ENCODE measurements at places on chromosomes 7 and 10.

GRCh38 chr10:30697806-30698205 is 68.3 kb upstream of the LYZL2 start:
- no peak for DNase-seq

GRCh38 chr10:35136263-35136815 is 9.7 kb downstream of the CREM start:
- no peak for DNase-seq

DNA sequence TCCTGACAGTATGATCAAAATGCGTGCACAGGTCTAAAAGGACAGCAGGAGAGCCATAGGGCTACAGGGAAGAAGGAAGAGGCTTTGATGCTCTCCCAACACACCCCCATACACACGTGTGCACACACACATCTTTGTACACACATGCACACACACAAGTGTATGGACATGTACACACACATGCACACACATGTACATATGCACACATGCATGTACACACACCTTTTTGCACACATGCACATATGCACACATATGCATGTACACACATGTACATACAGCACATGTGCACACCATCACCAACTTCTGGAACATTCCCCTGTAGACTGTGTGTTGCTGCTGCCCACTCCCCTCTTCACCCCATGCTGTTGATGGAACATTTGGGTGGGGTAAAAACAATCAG is 255.6 kb upstream of the CTBP2 start:
- DNase-seq, result no peak

- DNase-seq, result no peak
Observed at GRCh38 chr7:112150823-112151641, 55.2 kb downstream of the DOCK4 start.

- DNase-seq, result no peak
Observed at GRCh38 chr10:97065686-97066660, 119.8 kb downstream of the SLIT1 start.

- DNase-seq, result no peak
Observed at GRCh38 chr10:48786606-48787282, 102.1 kb downstream of the WDFY4 start.

- DNase-seq, result no peak
Observed at GRCh38 chr7:131233193-131233592, 94.5 kb upstream of the MKLN1 start.

GRCh38 chr7:116583653-116584052 is 58.8 kb downstream of the CAV1 start:
- no peak for DNase-seq

- DNase-seq, result no peak
Observed at GRCh38 chr7:32890010-32890792, 1.4 kb downstream of the KBTBD2 start.

- DNase-seq, result no peak
Observed at GRCh38 chr10:132502544-132503300, 34.9 kb upstream of the INPP5A start.

DNA sequence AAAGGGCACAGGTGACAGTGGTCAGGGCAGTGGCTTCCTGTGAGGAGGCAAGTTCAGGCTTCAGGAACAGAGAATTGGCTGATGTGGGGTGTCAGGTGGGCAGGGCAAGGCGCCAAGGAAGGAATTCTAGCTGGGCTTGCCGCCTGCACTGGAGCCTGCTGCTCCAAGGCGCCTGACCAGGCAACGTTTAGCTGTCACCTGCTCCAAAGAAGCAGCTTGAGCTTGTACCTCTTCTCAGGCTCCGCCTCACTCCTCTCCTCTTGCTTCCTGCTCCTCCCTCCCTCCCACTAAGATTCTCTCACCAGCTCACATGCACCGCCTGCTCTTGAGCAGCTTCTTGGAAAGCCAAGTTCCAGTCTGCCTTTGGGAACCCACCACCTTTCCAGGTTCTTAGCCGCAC is 187.4 kb upstream of the GRB10 start:
- no peak for DNase-seq

DNA sequence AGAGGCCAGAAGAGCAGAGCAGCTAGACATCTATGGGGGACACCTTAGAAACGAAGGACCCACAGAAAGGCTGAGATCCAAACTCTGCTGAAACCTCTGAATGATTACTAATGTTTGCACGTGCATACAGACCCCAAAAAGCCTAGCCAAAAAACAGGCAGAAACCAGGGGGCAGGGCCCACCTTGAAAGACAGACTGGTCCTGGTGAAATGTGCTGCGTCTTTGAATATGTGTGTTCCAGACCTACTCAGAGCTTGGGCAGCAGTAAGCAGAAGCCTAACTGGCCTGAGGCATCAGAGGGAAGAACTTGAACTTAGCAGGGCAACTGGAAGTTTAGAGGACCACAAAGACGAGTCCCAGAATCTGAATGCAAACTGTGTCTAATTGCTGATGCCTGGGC is 251.8 kb downstream of the TEX36 start:
- DNase-seq, result no peak

DNA sequence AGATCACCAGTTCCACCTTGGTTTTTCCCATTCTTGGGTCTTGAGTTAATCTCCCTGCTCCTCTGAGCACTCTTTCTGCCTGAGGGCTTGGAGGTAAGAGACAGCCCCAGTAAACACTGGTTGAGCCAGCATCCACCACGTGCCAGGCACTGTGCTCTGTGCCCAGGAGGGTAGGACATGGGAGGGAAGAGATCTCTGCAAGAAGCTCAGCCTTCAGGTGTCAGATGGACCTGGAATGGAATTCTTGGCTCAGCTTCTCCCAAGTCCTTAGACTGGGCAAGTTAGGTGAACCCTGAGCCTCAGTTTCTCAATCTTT is 2.5 kb downstream of the ZYX start:
- no peak for DNase-seq

- no peak for DNase-seq
Observed at GRCh38 chr7:7810826-7811225, 92.4 kb upstream of the RPA3 start.

GRCh38 chr7:29109358-29109757 is 37.0 kb downstream of the CPVL start:
- no peak for DNase-seq

DNA sequence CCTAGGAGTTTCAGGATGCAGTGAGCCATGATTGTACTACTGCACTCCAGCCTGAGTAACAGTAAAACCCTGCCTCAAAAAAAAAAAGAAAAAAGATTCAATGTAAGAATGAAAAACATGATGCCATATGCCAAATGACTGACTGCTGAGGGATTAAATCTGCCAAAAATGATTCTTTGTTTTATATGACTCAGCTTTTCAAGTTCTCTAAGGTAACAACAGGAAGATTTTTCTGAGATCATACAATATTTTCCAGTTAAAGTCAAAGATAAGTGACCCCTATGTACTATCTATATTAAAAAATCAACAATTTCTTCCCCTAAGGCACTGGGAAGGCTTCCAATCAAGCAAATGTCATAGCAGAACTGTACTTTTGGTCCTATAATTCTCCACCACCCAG is 271.2 kb upstream of the IMMP2L start:
- DNase-seq, result no peak

GRCh38 chr10:11783558-11783865 is 39.6 kb upstream of the PROSER2 start:
- DNase-seq, result no peak

GRCh38 chr10:106661133-106661766 is 503.3 kb downstream of the SORCS1 start:
- no peak for DNase-seq

- DNase-seq, result no peak
Observed at GRCh38 chr10:100374200-100374655, 27.2 kb downstream of the SCD start.

DNA sequence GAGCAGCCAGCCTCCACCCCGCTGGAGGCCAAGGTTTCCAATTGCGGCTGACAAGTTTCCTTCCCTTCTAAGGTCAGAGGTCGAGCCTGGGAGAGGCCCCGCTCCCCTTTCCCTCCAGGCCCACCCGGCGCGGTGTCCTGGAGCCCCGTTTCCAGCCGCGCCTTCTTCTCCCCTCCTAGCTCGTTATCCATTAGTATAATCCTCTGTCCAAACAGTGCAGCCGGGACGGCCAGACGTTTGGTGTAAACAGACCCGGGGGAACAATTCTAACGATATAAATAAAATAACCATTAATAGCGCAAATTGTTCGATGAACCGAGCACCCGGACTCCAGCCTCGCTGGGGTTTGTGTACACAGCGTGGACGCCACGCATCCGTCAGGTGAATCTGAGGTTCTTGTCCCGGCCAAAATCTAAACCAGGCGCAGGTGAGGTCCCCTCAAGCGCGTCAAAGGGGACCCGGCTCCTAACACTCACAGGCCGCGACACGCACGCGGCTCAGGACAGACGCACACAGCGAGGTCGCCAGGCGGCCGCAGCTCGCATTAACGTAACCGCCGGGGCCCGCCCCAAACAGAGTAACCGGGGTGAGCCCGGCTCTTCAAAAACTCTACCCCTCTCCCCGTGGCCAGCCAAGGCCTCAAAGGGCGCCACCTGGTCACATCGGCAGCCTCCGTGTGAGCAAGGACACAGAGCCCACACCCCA is 10.8 kb upstream of the NKX2-3 start:
- no peak for DNase-seq

GRCh38 chr7:150665896-150666295 is 19.6 kb upstream of the GIMAP2 start:
- no peak for DNase-seq

DNA sequence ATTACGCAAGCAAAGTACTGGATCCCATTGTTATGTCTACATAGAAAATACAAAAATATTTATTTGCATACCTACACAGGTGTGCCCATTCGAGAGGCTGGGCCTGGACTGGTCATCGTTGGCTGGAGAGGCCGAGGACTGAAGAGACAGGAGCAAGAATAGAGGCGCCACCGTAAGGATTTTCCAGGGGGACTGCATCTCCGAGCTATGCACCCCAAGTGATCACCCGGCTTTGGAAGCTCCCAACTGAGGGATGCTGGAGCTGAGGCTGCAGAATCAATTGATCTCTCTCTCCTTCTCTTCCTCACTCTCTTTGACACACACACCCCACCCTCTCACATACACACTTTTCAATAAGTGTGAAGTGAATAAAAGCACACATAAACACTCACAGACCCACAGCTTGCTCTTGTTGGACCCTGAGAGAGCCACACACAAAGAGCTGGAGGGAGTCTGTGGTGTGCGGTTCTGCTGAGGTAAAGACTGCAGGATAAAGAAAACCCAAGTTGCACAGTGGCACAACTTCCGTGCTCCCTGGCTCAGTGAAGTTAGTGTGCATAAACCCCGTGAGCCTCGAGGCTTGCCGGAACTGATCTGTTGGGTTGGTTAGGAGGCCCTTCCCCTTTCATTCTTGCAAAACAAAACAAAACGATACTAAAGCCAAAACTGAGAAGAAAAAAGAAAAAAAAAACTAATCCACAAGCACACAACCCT is at the start of gene AOAH:
Gene AOAH, minus strand, starts transcription at position 544 of the 714 bp plus-strand sequence. Its CDS starts 346 bp downstream, at position 198.
- no peak for DNase-seq

GRCh38 chr10:102502337-102503151 is at the start of gene ACTR1A:
TSS of gene ACTR1A (minus strand) at chr10:102502712. CDS start at chr10:102502647, 65 bp downstream.
- DNase-seq, result peak; percentile 98

- no peak for DNase-seq
Observed at GRCh38 chr7:37440738-37441385, 7.8 kb downstream of the ELMO1 start.

DNA sequence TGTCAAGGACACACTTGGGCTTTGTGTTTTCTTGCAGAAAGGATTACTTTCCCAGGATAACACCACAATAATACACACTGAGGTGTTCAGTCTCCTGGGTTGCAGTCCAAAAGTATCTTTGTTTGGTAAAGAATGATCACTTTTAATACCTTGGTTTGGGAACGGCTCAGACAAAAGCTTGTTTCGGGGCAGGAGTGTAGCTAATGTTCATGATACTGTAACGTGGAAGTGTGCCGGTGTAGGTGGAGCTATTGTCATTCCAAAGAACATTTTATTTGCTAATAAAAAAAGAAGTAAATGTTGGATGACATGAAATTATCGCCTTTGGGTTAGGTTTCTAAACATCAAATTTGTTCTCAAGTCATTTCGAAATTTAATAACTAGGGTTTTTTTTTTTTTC is 1.2 kb downstream of the EIF4H start:
- DNase-seq, result no peak

- no peak for DNase-seq
Observed at GRCh38 chr7:137579913-137580640, 236.5 kb upstream of the PTN start.

GRCh38 chr10:77829356-77829755 is 97.2 kb downstream of the DLG5 start:
- DNase-seq, result no peak

DNA sequence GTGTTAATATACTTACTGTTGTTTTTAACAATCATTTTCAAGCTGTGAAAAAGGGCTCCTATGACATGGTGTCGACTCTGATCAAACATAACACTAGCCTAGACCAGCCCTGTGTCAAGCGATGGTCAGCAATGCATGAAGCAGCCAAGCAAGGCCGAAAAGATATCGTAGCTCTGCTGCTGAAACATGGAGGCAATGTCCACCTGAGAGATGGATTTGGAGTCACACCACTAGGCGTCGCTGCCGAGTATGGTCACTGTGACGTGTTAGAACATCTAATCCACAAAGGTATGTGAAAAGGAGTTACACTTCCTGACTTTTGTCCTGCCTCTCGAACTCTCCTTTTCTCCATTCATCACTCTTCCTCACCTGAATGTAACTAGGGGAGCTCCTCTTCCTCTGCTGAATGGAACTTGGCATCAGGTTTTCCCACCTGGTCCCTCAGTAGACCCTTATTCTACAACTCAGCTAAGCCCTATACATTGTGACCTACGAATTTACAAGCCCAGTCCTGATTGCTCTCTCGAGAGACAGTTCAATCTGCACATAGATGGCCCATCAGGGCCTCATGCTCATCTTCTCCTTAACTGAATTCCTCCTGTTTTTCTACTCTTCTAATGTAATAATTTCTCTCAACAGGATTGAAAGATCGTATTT is 23.0 kb downstream of the ASB15 start:
- no peak for DNase-seq

- DNase-seq, result no peak
Observed at GRCh38 chr7:132551439-132551838, 24.8 kb downstream of the PLXNA4 start.

- peak; percentile 68 for DNase-seq
Observed at GRCh38 chr7:149722356-149722957, 50.9 kb downstream of the ZNF467 start.

DNA sequence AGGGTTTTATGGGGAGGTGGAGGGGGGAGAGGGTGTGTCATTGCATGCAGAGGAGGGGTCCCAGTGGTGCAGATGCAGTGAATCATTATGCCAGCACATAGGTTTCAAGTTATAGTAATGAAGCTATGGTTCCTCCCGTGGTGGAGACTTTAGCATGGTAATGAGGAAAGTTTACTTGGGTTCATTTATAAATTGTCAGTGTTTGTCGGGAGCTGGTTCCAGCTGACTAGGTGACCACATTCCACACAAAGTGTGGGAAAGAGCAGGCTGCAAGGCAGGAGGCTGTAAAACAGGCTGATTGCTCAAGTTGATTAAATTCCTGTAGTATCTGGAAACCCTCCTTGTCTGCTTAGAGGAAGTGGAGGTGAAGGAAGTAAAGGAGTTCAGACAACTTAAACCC is 78.9 kb downstream of the SRI start:
- no peak for DNase-seq

- no peak for DNase-seq
Observed at GRCh38 chr7:72706521-72706920, 121.5 kb downstream of the TYW1B start.

GRCh38 chr10:99531026-99531695 is 1.6 kb upstream of the NKX2-3 start:
- no peak for DNase-seq

- DNase-seq, result no peak
Observed at GRCh38 chr10:49207936-49208487, 19.8 kb upstream of the TMEM273 start.

- DNase-seq, result no peak
Observed at GRCh38 chr7:3399858-3400257, 98.8 kb downstream of the SDK1 start.

- DNase-seq, result no peak
Observed at GRCh38 chr7:129804890-129805719, 147.7 kb downstream of the UBE2H start.

All from type B pancreatic cell (in vitro differentiated cells).